CD4-positive, alpha-beta T cell (primary cell): ENCODE measurements at places on chromosomes 5 and 9.

- no peak for DNase-seq
These were observed 89.4 kb downstream of the DOCK8 start for GRCh38 chr9:304106-304505.

GRCh38 chr9:136090768-136091581 is 4.1 kb downstream of the NACC2 start:
- DNase-seq: no peak

DNA sequence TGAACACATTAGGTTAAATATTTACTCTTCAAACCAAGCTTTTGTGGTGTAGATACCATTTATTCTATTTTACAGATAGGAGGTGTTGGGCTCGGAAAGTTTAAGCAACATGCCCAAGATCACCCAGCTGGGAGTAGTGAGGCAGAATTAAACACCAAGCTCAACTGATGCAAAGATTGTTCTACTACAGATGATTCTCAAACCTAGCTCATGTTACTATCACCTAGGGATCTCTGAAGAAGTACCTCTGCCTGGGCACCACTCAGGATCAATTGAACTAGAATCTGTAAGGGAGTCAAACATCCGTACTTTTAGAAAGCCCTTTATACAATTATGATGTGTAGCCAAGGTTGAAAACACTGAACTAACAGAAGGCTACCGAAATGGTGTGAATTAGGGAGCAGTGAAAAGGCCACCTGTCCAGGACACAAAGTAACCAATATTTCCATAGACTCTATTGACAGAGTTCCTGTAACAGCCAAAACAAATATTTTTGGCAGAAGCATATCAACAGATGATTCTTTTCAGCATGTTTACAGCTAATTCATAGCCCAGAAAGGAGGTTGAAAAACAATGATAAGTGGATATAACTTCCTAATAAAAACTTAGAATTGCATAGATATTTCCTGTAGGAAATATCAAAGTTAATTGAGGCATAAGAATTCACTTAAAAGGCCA is 158.5 kb upstream of the PTGER4 start:
- no peak for DNase-seq

DNA sequence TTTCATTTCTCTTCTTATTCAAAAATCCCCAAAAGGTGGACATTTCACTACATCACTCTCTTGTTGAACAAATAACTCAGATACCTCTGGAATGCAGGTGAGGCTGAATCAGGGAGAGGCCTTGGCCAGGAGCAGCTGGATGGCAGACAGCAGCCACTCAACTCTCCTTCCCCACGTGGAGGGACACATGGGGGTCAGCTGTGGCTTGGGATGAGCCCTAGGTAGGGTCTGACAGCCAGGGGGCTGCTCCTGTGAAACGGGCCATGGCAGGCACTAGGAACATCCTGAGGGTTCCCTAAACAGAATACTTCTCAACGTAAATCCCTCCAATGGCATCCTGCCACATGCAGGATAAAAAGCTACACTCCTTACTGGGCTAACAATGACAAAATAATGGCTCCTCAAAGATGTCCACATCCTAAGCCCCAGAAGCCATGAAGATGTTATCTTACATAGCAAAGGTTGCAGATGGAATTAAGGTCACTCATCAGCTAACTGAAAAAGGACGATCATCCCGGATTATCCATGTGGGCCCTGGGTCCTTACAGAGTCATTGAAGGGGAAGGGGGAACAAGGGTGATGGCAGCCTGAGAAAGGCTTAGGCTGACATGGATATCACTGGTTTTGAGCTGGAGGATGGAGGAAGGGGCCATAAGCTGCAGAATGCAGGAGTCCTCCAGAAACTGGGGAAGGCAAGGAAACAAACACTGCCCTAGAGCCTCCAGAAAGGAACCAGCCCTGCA is 31.4 kb upstream of the S1PR3 start:
- no peak for DNase-seq

- DNase-seq: no peak
These were observed 109.0 kb upstream of the PCAT7 start for GRCh38 chr9:94445863-94446262.

DNA sequence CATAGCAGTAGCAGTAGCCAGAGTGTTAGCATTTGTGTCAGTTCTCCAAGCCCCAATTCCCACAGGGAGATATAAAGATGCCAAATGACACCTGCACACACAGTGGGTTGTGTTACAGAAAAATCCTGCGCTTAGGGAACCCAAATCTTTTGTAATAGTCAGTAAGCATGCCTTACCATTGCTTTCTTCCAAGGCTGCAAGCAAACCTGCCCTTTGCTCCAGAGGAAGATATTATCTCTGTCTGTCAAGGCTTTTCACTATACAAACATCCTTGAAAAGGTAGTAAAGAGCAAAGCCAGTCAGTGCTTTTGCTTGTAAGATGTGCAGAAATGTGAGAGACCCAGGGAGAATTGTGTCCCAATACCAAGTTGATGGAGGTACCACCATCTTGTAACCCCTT is 2.9 kb downstream of the ANKDD1B start:
- DNase-seq: no peak

DNA sequence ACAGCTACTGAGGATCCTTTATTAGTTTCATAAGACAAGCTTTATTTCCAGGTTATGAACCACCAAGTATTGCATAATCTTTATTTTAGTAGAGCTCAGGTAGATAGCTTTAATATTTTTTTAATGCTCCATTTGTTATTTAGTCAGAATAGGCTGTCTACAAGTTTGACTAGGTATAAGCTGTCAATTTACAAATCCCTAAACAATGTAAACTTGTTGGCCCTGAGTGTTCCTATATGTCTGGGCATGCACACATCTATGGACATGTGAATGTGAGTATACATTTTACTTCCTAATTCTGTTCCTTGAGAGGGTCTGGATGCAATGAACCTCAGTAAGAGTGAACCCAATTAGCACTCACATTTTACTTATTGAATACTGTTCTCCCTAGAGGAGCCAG is 722.2 kb upstream of the PTPRD start:
- no peak for DNase-seq
